ENCODE measurements at places on chromosomes 7 and 10. TPM values are rescaled to one million over a fixed set of nuclear protein-coding genes. Genes with fewer than 3 reads are reported as not detected.

GRCh38 chr10:16437540-16437894, 707 bp downstream of the PTER start:
- no peak for DNase-seq

CAV1 gene
- total RNA-seq = not detected

GRCh38 chr10:14153570-14154055, 177.1 kb downstream of the FRMD4A start:
- DNase-seq = no peak

ANKMY2 gene
- total RNA-seq = 12.1 TPM

- no peak for DNase-seq
Observed at GRCh38 chr10:48266528-48266927, 8.0 kb downstream of the FRMPD2 start.

- no peak for DNase-seq
Observed at GRCh38 chr7:50834679-50835078, 52.0 kb upstream of the GRB10 start.

SSC4D gene
- total RNA-seq = not detected

FANK1 gene
- 31.3 TPM for total RNA-seq

All from CD4-positive, CD25-positive, alpha-beta regulatory T cell (primary cell).